ENCODE measurements at places on chromosomes 6 and 20.

DNA sequence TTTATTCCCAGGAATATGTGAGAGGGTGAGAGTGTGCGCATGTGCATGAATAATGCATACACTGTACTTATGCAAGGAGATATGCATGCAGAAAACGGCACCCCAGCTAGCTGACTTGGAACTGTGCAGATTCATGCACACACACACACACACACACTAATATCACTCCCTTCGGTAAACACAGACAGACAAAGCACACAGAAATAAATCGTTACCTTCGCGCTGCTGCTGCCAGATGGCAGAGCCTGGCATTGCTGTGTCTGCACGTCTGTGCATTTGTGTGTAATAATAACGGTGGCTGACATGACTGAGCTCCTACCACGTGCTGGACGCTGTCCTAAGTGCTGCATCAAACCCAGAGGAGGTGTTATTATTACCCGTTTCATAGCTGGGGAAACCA, 36.8 kb downstream of the PREX1 start:
- DNase-seq = no peak

GRCh38 chr6:156946370-156946936, 169.3 kb downstream of the ARID1B start:
- DNase-seq = no peak

GRCh38 chr6:80535914-80536565, 429.6 kb downstream of the BCKDHB start:
- peak; percentile 42 for DNase-seq

- no peak for DNase-seq
These were observed 554.1 kb downstream of the PRKN start for GRCh38 chr6:162173466-162173865.

DNA sequence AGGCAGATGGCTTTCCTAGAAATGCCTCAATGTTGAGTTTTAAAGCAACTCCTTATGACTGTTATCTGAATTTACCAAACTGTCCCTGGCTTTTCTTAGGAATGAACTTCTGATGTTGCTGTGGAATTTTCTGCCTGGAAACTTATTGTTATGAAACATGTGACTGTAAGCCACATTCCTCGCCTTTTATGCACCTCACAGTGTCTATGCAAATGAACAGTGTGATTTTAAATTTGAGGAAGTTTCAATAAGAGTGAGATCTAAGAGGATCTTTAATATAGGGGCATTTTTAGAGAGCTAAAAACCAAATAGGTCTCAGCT, 2.4 kb upstream of the CCR6 start:
- no peak for DNase-seq

DNA sequence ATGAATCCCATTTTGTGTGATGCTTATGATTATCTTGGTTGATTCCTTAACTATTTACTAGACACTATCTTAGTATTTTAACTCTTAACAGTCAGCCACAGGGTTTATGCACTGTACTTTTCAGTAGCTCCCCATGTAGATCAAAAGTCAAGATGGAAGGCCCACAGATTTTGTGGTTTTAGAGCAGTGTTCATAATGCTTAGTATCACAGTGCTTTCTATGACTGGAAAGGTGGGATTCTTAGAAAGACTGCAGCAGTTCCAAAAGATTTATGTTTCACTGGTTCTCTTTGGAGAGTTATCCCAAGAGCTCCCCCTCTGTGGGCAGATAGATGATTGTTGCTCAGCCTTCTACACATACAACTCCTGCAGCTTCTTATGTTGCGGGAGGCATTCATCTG, 34.5 kb downstream of the ANKRD6 start:
- no peak for DNase-seq

DNA sequence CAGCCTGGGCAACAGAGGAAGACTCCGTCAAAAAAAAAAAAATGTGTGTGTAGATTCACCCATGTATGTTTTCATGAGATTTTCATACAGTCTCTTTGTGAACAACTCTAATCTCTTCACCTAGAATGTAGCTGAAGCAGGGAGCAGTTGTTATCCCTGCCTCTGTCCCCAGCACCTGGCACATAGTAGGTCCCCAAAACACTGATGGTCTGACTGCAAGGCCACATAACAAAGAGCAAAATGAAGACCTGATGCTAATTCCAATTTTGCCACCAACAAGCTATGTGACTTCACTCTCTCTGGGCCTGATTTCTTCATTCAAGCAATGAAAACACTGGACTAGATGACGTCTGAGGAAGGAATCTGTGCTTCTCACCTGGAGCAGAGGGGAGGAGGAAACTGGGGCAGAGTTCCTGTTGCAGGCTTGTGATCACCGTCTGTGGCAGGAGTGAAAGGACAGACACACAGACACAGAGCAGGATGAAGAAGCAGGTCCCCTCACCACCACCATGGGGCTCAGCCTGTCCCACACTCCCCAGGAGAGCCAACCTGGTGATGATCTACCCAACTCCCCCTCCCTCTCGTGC, 4.6 kb downstream of the SLC44A4 start:
- DNase-seq = no peak

DNA sequence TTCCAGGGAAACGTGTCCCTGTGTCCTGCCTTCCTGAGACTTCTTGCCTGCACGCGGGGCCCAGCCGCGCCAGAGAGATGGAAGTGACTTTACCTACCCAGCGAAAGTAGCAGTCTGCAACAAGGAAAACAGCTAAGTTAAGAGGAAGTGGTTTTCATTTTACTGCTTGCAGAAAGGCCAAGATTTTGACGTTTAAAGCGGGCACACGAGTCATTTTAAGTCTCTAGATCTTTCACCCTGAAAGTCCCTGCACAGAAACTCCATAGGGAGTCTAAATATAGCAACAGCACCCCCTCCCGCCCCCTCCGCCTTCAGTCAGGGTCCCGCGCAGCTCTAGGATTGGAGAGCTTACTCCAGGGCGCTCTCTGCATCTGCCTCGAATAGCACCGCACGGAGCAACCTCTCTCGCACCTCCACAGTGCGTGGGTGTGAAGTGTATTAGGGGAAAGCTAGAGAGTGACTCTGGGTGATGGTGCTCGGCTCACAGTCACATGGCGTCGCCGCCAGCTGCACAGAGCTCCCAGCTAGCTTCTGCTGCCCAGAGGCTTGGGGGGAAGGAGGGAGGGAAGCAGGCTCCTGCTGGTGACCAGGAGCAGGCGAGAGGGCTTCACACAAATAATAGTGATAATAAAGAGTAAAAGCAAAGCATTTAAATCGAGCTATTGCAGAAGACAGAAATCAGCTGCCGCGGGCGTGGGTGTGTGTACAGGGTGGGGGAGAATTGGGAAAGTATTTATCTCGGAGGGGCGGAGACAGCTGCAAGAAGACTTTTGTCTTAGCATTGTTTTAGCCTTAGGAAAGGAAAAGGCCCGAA, 1.8 kb upstream of the KCNQ5 start:
- no peak for DNase-seq

GRCh38 chr6:111750753-111751673, 122.2 kb downstream of the FYN start:
- no peak for DNase-seq

- no peak for DNase-seq
These were observed 15.8 kb upstream of the SERPINB9 start for GRCh38 chr6:2918936-2919335.

DNA sequence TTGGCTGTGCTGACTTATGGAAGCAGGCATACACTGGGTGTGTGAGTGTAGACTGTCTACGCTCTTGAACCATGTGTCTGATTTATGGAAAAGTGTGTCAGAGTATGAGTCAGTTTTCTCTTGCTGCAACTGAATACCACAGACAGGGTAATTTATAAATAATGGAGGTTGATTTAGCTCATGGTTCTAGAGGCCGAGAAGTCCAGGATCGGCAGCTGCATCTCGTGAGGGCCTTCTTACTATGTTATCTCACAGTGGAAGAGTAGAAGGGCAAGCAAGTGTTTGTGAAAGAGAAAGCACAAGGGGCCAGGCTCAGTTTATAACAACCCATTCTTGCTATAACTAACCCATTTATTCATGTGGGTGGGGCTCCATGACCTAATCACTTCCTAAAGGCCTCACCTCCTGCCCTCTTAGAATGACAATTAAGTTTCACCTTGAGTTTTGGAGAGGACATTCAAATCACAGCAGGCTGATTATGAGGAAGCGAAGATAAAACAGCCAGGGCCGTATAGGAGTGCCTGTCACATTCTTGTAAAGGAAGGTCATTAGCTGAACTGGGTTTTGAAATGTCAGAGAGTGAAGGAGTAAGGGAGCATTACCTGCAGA, 6.7 kb downstream of the GPR31 start:
- no peak for DNase-seq

DNA sequence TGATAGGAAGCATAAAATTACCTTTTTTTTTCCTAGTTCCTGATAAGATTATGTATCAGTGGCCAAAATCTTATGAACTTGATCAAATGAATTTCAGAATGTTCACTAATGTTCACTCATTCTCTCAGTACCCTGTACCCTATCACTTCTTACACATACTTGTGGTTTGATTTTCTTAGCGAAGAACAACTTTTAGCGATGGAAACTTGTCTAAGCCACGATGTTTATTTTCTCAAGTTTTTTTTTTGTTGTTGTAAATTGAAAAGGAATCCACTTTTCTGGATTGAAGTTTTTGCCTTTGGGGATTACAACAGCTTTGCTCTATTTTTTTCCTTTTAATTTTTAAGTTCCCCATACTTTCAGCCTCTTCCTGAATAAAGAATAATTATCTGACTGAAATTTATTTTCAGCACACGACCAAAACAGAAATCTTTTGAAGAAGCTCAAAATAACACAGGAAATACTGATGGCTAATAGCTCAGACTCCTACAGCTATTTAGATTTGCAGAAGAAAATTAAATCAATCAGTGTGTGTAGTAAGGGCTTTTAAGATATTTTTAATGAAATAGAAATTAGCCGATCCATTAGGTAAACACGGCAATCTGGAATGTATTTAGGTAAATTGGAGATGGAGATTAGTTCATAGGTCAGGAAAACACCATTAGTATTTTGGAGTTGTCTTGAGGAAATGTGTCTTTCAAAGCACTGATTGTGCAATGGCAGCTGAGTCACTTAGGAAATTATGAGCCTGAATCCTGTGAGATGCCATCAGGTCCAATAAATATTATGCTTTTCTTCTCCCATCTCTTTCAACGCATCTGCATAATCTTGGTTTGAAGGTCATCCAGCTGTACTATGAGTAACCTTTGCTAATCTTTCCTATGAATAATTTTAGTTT, 217.5 kb downstream of the GJA1 start:
- peak; percentile 39 for DNase-seq

DNA sequence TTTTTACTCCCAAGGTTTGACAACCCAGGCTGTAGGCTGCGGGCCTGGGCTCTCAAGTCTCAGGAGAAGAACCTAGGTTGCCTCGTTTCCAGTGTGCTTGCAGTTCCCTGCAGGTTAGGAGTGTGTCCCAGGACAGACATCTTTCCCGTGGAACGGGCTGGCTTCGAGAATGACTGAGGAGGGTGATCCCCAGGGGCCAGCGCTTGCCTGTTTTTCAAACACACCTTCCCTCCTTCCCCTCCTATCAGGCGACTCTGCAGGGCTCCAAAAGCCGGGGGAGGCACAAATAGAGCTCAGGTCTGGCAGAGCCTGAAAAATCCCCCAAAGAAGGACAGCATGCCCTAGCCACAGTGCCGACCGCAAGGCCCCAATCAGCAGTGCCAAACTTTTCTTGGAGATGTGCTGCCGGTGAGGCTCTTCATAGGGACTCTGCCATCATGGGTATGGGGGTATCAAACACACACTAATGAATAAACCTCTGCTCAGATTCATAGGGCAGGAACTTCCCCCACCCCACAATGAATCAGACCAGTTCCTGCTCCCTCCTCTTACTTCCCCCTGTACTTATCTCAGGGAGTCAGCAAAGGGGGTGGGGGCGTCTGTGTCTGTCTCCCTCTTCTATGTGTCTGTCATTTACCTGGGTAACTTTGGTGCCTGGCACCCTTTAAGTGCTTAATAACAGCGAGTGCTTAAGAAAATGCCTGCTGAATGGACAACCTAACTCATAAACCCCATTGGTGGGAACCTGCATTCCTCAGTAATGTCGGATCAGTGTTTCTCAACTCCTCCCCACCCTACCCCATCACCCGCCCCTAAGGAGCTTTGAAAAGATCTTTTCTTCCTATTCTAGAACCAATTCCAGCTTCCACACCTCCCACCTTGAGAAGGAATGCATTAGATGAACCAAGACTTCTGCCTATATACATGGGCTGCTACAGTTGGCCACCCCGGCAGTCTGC, 1.6 kb downstream of the KCNG1 start:
- DNase-seq = no peak

GRCh38 chr6:154359161-154359574, 2.6 kb upstream of the IPCEF1 start:
- no peak for DNase-seq

GRCh38 chr6:81752921-81753710, 635 bp upstream of the TENT5A start:
- peak; percentile 80 for DNase-seq

- no peak for DNase-seq
These were observed 23.4 kb downstream of the SHLD1 start for GRCh38 chr20:5773589-5773988.

GRCh38 chr6:152212437-152212836, 405.0 kb downstream of the ESR1 start:
- no peak for DNase-seq

GRCh38 chr6:168280899-168281245, 38.7 kb downstream of the DACT2 start:
- DNase-seq = no peak

- DNase-seq = no peak
These were observed 71.8 kb downstream of the GPR6 start for GRCh38 chr6:110049696-110050439.

- no peak for DNase-seq
These were observed 163.1 kb upstream of the THEMIS start for GRCh38 chr6:128063850-128064539.

DNA sequence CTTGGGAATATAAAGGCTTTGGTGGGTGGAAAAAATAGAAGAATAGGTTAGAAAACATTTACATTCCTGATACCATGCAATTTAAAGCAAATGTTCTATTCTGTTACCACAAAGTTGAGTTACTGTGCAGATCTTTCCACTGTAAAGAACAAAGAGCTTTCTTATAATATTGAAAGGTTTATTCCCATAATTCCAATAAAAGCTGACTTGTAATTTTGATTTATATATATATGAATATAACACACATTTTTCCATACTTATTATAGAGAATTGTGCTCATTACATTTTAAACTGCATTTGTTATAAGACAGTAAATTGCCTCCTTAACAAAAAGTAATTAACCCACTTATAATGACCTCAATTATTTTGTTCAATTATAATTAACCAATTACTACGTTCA, 135.9 kb downstream of the RNASET2 start:
- no peak for DNase-seq

DNA sequence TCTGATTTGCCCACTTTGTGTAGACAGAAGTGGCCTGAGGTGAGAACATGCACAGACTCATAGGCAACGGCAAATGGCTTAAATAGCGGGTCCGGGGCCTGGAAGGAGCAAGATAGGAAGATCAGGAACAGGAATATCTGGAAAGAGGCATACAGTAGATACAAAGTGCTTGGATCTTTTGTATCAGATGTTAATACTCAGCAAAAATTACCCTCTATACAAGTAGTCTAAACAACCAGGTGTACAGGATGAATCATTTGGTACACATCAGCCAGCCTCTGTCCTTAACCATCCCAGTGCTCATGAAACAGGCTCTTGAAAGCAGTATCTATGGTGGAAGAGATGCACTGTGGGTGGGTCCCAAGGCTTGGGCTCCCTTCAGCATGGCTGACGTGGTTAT, 28.9 kb upstream of the HLA-C start:
- DNase-seq = no peak

GRCh38 chr20:48826883-48827771, 672 bp downstream of the PREX1 start:
- DNase-seq = no peak

GRCh38 chr20:23637282-23638221, at the start of gene CST3:
CST3 (minus strand) TSS chr20:23637955; CDS start chr20:23637862, 93 bp downstream.
- DNase-seq = no peak

All from foreskin keratinocyte (primary cell).